Mammary epithelial cell (primary cell): ENCODE measurements at places on chromosomes 5 and 9.

DNA sequence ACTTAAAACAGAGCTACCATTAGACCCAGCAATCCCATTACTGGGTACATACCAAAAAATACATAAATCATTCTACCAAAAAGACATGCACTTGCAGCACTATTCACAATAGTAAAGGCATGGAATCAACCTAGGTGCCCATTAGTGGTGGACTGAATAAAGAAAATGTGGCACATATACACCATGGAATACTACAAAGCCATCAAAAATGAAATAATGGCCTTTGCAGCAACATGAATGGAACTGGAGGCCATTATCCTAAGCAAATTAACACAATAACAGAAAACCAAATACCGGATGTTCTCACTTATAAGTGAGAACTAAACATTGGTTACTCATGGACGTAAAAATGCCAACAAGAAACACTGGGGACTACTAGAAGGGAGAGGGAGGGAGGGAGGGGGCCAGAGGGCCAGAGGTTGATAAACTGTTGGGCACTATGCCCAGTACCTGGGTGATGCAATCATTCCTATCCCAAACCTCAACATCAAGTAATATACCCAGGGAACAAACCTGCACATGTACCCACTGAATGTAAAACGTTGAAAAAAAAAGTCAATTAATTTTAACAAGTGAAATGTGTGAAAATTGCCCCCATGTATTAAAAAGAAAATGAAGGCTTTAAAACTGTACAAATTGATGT lies 24.5 kb upstream of the GPR150 start:
- DNase-seq, result peak; percentile 27

DNA sequence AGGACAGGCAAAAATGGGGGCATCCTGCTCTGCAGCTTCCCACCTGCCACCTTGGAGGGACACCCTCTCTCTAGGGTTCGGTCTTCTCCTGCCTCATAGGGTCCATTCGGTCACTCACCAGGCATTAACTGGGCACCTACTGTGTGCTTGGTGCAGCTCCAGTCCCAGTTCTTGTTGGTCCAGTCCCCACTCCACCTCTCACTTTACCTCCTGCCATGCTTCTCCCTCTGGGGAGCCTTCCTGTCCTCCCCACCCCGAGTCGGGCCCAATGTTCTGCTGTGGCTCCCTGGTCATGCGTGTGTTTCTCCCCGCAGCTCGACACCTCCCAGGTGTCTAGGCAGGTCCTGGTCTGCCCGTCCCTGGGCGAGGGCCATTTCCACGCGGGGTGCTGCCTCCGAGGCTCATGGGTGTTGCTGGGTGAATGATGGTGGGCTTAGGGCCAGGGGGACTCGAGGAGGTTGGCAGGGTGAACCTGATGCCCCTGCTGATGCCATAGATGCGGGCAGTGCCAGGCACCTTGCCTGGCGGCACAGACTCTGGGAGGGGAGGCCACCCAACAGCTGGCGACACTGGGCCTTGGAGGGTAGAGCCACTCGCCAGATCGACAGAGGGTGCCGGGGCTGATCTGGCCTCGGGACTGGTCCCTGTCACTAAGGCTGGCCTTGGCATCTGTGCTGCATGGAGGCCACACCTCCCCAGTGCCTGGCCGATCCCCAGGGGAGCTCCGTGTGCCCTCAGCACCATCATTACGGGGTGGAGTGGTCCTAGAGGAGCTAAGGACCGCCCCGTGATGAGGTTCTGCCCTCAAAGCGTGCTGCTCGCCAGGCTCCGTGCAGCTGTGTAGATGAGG lies 66.0 kb upstream of the RNU6ATAC start:
- no peak for DNase-seq

GRCh38 chr5:72478684-72479083 lies 28.5 kb downstream of the ZNF366 start:
- no peak for DNase-seq

GRCh38 chr9:80867731-80868130 lies 821.6 kb downstream of the TLE1 start:
- DNase-seq, result peak; percentile 83

- DNase-seq, result no peak
Measured at GRCh38 chr5:7015586-7016256, 302.5 kb downstream of the TENT4A start.

GRCh38 chr9:124008694-124009530 lies 2.7 kb upstream of the LHX2 start:
- no peak for DNase-seq

GRCh38 chr9:91164724-91165520 lies 196.8 kb downstream of the AUH start:
- peak; percentile 93 for DNase-seq

GRCh38 chr9:105458404-105458803 lies 10.6 kb downstream of the FSD1L start:
- no peak for DNase-seq

GRCh38 chr5:204966-205670 lies 12.8 kb downstream of the CCDC127 start:
- DNase-seq, result no peak

GRCh38 chr9:89440548-89440947 lies 57.4 kb downstream of the SEMA4D start:
- no peak for DNase-seq

GRCh38 chr9:20271096-20271495 lies 351.2 kb downstream of the MLLT3 start:
- no peak for DNase-seq

- DNase-seq, result no peak
Measured at GRCh38 chr5:122022966-122023365, 55.1 kb downstream of the LOX start.

DNA sequence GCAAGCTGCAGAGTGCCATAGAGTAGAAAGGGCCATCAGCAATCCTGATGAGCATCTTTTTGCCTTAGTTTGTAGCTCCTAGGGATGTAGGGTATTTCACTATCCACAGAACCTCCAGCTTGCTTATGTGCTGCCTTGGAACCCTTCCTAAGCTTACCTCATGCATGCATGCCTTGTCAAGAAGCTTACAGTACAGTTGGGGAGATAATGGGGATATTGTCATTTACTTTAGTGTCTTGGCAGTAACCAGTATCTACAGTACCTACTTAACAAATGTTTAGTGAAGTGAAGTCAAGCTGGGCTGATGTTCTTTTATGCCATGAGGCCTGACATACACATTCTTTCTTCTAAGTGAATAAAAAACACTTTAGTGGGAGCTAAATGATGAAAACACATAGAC lies 164.6 kb upstream of the PPP1R2B start:
- DNase-seq, result no peak

DNA sequence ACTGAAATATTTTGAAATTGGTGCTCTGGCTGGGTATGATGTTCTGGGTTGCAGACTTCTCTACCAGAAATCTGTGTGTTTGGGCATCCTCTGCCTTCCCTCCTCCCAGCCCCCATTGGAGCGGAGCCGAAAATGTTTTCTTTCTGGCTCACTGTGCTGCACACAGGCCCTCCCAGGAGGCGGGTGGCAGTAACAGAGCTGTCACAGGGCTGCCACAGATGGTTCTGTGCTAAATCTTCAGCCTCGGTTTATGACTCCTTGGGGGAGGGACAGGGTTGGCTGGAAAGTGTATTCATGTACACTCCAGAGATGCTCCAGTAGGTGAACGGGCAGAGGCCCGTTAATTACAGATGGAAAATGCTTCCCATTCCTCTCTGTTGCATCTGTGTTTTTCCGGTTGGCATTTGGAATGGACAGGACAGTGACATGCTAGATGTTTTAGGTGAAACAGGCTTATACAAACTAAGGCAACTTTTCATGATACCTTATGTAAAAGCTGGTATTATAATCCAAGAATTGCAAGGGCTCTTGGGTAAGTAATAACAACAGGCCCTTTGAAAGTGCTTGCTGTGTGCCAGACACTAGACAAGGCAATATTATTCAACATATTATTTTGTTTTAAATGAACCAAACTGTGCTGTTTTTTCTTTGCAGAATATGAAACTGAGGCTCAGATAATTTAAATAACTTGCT lies 180.2 kb downstream of the ADCY2 start:
- no peak for DNase-seq

DNA sequence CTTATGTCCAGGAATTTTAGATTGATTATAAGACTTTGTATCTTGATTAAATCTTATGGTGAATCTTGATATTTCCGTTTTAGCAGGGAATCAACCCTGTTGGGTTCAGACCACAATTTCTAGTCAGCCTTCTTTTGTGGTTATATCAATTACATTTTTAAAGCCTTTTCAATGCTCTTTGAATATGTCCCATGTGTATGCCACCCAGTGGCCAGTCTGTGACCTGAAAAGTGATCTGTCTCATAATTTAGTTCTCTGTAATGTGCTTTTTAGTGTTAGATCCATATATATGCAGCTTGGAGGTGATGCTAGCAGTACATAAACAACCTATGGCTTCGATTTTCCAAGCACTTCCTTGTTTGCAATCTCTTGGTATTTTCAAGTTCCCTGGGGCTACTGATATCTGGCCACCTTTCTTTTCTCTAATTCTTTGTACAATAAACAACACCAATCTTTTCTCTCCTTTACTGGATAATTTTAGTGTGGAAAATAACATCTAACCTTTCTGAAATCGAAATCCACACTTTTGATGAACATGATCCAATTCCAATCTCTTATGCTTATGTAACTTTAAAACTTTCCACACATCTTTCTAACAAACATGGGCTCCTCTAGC lies 28.8 kb downstream of the PDE8B start:
- peak; percentile 9 for DNase-seq

- no peak for DNase-seq
Measured at GRCh38 chr5:159777049-159777660, 139.1 kb upstream of the ADRA1B start.

DNA sequence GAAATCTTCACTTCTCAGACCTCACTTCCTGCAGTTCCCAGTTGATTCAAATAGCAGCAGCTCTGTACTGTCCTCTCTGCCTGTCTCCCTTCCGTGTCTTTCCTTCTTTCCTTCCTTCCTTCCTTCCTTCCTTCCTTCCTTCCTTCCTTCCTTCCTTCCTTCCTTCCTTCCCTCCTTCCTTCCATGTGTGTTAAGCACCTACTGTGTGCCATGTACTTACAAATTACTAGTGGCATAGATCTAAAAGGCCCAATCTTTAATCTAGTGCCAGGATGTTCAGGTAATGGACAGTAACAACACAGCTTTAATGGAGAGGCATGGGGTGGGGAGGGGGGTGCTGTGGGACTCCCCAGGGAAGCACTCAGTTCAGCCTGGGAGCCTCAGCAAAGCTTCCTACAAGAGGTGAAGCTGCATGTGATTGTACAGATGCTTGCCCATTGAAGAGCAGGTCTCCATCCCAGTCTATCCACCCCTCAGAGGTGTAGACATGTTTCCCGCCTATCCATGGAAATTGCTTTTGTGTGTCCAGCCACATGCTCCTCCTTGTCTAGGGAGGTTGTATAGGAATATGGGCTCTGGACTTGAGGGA lies 106.0 kb downstream of the RGS3 start:
- DNase-seq, result no peak
